Activated CD4-positive, alpha-beta memory T cell treated with anti-CD3 and anti-CD28 coated beads, Interleukin-2, amount 10 ng/mL, durations not matched to agents 7 days and 5 days (primary cell): ENCODE measurements at places on chromosomes 2 and 18. TPM values are rescaled to one million over a fixed set of nuclear protein-coding genes. Genes with fewer than 3 reads are reported as not detected.

GRCh38 chr18:44811572-44812125 lies 131.0 kb downstream of the SETBP1 start:
- peaks cover 6% of the 10 kb centered on the region for H3K4me1 ChIP-seq
- H3K36me3 ChIP-seq = peaks cover 7% of the 10 kb centered on the region
- no peak overlapping the region for H3K27ac ChIP-seq
- DNase-seq = no peak
- H3K27me3 ChIP-seq = peaks cover 16% of the 10 kb centered on the region

GRCh38 chr18:51342815-51343214 lies 145.3 kb upstream of the MEX3C start:
- peaks cover 17% of the 10 kb centered on the region for H3K27me3 ChIP-seq
- H3K4me3 ChIP-seq = no peak overlapping the region
- no peaks in the 10 kb centered on the region for H3K36me3 ChIP-seq
- no peaks in the 10 kb centered on the region for H3K4me1 ChIP-seq
- no peak for DNase-seq
- H3K27ac ChIP-seq = no peak overlapping the region

GRCh38 chr2:105081006-105081601 lies 43.2 kb downstream of the MRPS9 start:
- no peak overlapping the region for H3K27ac ChIP-seq
- DNase-seq = no peak
- H3K36me3 ChIP-seq = no peaks in the 10 kb centered on the region

- no peak overlapping the region for H3K4me3 ChIP-seq
- no peaks in the 10 kb centered on the region for H3K27me3 ChIP-seq
- H3K36me3 ChIP-seq = peaks cover 44% of the 10 kb centered on the region
These were observed 34.5 kb downstream of the PTPN4 start for GRCh38 chr2:119794237-119794636.

DNA sequence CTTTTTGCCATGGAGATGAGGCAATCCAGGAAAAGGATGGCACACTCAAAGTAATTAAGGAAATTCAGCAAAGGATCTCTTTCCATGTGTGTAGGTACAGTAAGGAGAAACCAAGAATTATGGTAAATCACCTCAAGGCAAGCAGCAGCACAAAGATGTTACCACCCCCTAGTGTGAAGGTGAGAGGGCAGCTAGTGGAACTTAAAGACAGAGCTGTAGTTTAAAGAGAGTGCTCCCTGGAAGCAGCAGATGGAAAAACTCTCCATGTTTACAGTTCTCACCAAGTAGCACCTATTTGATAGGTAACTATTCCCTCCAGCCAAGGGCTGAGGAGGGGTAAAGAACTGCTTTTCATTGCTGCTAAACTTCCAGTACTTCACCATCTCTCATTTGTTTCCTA lies 860.4 kb upstream of the CRIM1 start:
- H3K4me1 ChIP-seq = no peaks in the 10 kb centered on the region
- H3K4me3 ChIP-seq = no peak overlapping the region
- H3K27ac ChIP-seq = no peak overlapping the region
- no peaks in the 10 kb centered on the region for H3K36me3 ChIP-seq
- DNase-seq = no peak
- no peaks in the 10 kb centered on the region for H3K27me3 ChIP-seq

DNA sequence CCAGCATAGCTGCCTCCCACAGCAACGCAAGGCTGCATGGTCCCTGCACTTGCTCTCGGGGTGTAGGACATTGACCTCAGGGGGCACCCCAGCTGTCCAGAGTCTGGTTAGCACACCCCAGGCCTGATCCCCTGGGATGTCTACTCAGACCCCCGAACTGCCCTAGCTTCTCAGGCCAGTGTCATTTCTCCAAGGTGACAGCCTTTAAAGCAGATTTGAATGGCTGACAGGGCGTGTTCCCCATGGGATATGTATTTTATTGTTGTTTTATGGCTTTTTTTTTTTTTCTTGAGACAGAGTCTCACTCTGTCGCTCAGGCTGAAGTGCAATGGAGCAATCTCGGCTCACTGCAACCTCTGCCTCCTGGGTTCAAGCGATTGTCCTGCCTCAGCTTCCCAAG lies 40.8 kb upstream of the PTMA start:
- no peaks in the 10 kb centered on the region for H3K36me3 ChIP-seq
- DNase-seq = no peak
- peaks cover 21% of the 10 kb centered on the region for H3K4me1 ChIP-seq
- no peaks in the 10 kb centered on the region for H3K27me3 ChIP-seq

- no peaks in the 10 kb centered on the region for H3K27me3 ChIP-seq
- no peak overlapping the region for H3K4me3 ChIP-seq
These were observed 336.4 kb upstream of the EPHA4 start for GRCh38 chr2:221908518-221908917.

The C2orf72 gene
- total RNA-seq = 0.98 TPM

The MAP4K3 gene
- total RNA-seq = 12.3 TPM

The NT5DC4 gene
- total RNA-seq = not detected

The AMER3 gene
- not detected for total RNA-seq

The ABCB11 gene
- not detected for total RNA-seq

The FOXI3 gene
- total RNA-seq = not detected

The RIT2 gene
- total RNA-seq = not detected

The C1QL2 gene
- not detected for total RNA-seq

The C2orf15 gene
- 0.35 TPM for total RNA-seq

The GPC1 gene
- 7.9 TPM for total RNA-seq

The KRTCAP3 gene
- total RNA-seq = 7.5 TPM

The GREB1L gene
- total RNA-seq = not detected

The AQP4 gene
- not detected for total RNA-seq

The GMCL1 gene
- total RNA-seq = 30.1 TPM
